ENCODE measurements at places on chromosomes 2 and 18.

GRCh38 chr18:24054130-24054529 is 39.6 kb downstream of the TTC39C start:
- DNase-seq = no peak

GRCh38 chr2:197059477-197059876 is 133.0 kb upstream of the PGAP1 start:
- DNase-seq = no peak

DNA sequence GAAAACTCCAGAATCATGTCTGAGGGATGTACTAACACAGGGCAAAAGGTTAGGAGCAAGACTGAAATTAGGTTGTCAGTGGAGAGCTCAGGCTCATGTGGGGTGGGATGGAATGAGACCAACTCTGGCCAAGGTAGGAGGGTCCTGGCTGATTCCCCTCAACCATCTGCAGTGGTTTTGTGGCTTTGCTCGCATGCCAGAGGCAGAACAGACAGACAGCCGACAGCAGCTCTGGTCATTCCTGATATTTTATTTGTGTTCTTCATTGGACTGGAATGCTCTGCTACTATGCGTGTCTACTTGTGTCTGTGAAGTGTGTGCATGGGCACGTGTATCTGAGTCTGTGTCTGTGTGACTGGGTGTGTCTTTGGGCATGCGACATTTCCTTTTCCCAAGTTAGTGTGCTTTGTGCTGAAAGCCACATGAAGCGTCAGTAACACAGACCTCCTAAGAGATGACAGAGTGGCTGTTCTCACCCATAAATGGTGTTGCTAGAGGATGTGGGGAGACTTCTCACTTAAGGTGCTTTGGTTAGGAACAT is 239.5 kb downstream of the CNTNAP5 start:
- DNase-seq = no peak

DNA sequence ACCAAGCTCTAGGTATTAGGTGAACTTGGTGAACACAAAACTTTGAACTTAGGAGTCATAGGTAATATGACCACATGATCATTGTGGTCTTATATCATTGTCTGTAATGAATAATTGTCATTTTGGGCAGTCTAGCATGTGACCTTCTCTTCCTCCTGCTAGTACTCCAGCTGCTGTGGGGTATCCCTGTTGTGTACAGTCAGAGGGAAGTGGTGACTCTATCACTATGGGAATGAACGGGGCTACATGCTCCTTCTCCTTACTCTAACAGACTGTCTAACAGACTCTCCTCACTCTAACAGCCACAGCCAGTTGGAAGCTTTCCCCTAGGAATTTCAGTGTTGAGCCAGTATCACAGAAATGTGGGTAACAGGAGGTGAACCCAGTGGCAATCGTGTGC is 68.2 kb upstream of the NEDD4L start:
- DNase-seq = no peak

DNA sequence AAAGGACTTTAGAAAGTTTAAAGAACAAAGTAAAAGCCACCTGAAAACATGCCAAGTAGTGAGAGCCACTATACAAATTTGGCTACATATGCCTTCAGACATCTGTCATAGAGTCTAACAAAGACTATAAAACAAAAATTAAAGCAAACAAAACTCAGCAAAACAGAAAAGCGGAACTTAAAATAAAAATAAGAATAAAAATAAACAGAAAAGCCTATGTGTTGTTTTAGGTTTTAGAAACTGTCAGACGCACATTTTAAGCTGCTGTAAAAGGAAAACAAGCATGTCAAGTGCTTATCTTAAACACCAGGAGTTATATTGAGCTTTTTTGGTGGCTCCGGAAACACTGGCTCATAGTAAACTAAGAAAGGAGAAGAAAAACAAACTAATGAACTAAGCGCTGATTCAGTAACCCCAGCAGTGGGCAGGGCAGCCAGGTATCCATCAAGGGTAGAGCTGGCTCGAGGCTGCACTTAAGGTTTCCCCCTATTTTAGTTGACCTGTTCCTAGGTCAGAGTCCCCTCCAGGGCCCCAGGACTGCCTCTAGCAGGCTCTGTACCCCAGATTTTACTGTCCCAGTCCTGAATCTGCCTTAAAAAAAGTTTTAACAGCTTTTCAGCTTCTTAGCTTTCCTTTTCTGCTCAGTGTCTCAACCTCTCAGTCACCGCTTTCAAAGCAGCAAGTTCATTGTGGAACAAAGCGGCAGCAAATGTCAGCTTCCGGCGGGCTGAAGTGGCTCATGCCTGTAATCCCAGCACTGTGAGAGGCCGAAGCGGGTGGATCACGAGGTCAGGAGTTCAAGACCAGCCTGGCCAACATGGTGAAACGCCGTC is 15.4 kb upstream of the RMC1 start:
- DNase-seq = no peak

DNA sequence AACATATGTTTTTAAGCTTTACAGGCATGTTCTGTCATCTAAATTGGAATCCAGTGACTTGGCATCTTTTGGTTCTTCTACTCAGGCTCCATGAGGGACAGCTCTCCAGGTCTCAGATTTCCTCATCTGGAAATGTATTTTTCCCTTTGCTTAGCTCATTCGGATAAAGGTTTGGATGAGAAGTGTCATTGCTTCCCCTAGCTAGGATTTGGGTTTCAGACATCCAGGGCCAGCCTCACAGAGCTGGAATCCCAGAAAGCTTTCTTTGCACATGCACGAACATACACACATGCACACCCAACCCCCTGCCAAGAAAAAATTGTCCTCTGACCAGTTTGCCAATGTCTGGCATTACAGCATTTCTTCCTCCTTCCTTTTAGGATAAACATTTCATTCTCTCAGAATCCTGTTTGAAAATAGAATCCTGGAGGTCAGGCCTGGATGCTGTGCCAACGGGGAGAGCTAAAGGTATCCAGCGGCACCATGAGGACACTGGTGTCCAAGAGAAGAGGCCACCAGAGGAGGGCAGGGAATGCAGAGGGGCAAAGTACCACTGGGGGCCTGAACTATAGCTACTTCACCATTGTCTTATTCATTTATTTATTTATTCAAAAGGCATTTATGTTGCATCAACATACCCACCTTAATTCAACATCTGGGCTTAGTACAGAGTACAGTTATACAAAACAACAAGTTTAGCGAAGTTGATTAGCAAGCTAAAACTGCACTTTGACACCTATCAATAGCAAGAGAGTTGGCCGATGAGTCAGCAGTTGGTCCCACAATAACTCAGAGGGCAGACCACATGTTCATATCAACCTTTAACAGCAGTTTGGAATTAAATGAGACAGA is 97.9 kb upstream of the ATL2 start:
- no peak for DNase-seq

DNA sequence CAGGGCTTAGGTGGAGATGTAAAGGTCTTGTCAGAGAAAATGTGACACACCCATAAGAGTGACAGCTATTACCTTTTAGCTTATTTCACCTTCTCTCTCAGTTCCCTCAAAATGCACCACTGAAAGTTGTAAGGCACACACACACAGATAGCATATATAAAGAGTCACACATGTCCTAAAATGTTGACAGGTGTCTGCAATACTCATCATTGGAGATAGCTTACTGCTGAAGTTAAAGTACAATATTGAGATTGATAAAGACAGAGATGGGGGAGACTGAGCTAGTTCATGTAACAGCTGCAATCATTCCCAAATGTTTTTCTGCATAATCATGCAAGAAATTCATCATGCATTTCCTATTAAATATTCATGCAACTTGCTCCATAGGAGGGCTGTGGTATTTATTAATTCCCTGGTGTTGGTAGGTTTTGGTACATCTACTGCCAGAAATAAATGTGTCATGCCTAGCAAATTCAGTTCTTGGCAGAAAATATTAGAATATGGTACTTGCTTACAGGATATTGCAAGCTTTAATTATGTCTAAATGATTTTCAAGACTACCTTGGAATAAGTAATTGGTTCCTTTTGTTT is 118.8 kb upstream of the RBMS1 start:
- no peak for DNase-seq

DNA sequence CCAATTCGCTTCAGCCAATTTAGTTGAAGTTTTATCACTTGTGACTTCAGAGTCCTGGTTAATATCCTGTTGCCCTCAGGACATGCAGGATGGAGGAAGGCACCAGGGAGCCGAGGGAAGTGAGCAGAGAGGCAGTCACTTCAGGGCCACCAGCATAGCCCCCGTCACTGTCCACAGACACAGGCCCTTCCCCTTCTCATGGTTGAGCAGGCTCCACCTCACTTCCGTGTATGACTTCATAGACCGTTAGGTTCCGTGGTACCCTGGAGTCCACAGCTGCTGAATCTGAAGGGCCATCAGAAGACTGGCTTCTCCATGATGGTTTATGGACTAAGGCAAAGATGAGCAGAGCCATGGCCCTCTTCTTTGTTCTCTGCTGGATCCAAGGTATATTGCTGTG is at the start of gene C2orf92:
TSS of gene C2orf92 (plus strand) at position 266 of the 400 bp plus-strand sequence. CDS start at position 342, 76 bp downstream.
- DNase-seq = no peak

DNA sequence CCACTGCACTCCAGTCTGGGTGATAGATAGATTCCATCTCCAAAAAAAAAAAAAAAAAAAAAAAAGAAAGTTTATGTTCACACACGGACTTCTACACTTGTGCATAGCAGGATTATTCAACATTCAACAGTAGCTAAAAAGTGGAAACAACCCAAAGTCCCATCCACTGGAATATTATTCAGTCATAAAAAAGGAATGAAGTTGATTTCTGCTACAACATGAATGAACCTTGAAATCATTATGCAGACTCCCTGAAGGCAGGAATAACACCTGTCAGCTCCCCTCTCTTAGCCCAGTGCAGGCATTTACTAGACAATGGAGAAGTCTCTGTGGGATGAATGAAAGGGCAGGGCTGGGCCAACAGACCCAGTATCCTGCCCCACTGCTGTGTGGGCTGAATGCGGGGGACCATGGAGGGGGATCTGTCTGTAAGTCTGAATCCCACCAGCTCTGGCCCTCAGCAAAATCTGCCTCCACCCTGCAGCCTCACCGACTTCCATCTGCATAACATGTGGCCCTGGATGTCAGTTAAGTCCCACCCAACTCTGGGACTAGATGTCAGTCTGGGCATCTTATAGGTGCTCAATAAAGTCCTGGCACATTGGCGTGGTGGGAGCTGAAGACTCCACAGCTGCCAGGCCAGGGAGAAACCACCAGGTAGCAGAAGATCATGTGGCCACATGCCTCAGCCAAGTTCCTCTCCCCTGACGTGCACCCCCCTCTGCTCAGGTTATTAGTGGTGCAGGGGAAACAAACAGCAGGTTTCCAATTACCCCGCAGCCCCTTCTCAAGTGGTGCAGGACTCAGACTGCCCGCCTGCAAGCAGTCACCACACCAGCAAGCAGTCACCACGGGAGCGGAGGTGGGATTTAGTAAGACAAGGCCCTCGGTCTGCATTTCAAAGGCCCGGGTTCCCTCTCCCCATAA is 8.9 kb downstream of the ZFP36L2 start:
- DNase-seq = peak; percentile 67

GRCh38 chr2:36336321-36336720 is 19.3 kb upstream of the CRIM1 start:
- no peak for DNase-seq

DNA sequence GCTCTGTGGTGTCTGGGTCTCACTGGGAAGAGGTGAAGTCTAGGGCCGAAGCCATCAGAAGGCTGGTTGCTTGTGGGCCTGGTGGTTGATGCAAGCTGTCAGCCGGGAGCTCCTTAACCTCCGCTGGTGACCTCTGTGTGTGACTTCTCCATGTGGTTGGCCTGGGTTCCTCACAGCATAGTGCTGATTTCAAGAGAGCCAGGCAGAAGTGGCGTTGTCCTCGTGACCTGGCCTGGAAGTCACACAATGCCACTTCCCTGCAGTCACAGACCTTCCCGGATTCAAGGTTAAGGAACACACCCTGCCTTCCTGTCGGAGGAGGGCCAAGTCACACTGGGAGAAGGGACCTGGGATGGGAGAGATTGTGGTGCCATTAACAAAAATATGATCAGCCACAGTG is 303.7 kb upstream of the HS6ST1 start:
- no peak for DNase-seq

- DNase-seq = no peak
Measured at GRCh38 chr2:45763255-45763654, 111.8 kb downstream of the PRKCE start.

DNA sequence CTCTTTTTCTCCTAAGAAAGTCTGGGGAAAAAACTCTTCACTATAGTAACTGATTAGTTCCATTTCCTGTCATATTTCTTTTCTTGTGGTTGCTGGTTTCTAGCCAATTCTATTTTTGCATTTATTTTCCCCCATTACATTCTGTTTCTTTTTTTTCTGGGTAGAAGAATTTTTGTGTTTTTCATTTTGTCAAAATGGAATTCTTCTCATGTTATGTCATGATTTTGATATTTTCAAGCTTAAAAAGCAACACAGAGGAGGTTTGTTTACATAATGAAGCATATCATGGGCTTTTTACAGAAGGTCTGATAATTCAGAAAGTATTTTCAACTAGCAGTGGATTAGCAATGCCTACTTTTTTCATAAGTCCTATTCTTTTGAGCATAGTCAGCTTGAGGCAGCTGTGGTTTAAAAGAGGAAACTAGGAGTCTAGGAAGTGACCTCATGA is 102.0 kb downstream of the MAP2 start:
- no peak for DNase-seq

DNA sequence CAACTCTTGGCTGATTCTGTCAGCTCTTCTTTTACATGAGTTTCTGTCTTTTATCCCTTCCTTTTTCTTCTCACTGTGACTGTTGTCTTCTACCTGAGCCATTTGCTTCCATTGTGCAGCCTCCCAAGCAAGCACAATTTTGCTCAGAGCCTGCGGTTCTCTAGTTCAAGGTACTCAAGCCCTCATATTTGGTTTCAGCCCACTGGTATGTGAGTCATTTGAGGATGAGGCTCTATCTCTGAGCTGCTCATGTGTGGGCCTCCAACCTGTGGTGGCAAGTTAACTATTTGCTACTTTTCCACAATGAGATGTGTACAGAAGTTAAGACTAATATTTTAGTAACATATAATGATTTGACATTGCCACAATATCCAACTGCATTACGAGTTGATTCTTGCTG is 183.0 kb downstream of the PHLPP1 start:
- no peak for DNase-seq

- DNase-seq = no peak
Measured at GRCh38 chr2:227719641-227720040, 1.8 kb upstream of the SLC19A3 start.

DNA sequence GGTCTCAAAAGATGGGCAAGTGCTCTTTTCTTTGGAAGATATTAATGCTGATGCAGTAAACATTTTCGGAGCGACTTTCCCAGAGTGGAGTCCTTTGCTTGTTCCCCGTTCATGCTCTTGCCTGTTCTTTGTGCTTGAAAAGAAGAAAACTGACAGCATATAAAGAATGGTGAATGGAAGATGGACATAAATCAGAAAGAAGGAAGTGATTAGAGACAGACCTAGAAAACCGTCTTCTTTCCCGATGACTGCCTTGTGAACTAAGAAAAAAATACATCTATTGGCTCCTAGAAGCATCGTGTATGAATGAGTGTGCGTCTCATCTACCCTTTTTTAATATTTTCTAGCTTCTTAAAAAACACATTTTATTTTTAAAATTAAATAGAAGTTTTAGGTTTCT is 740.1 kb upstream of the FANCL start:
- no peak for DNase-seq

GRCh38 chr2:37766106-37766505 is 94.7 kb upstream of the CDC42EP3 start:
- DNase-seq = no peak

GRCh38 chr2:181318504-181319280 is 138.5 kb upstream of the ITGA4 start:
- no peak for DNase-seq
